Fibroblast of skin of left biceps (primary cell): ENCODE measurements at places on chromosomes 11 and 22.

- DNase-seq = peak; percentile 35
Measured at GRCh38 chr11:210122-210802, 2.8 kb downstream of the RIC8A start.

DNA sequence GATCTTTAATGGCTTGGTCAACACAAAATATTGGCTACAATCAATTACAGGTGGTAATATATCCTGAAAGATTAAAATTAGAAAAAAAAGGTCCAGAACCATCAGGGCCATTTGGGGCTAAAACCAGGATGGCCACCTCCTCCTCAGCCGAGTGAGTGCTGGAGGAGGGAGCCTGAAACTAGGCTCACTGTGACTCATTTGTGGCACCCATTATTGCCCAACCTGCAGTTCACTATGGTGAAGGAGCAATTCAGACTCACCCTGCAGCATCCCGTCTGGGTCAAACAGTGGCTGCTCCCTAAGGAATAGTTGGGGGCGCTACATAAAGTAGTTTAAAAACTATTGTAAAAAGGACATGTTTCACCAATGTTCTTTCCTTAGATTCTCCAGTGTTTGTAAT is 60.7 kb downstream of the GLYATL1 start:
- DNase-seq = no peak

- no peak for DNase-seq
Measured at GRCh38 chr22:50628543-50629134, 687 bp upstream of the ARSA start.

DNA sequence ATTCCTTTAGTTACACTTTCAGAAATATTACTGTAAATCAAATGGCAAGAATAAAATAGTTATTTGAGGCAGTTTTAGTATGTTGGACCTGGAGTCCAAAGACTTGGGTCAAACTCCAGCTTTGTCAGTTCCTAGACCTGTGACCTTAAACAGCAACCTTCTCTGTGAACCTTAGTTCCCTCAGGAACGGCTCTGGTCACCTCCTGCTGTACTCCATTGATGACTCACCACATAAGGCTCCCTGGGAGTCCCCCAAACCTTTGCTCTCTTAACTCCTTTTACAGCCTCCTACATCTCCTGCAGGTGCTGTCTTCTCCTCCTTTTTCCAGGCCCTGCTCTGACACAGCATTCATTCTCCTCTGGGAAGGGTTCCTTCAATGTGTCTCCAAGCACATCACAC is 29.1 kb downstream of the LIMK2 start:
- DNase-seq = no peak

- DNase-seq = peak; percentile 9
Measured at GRCh38 chr11:3894128-3894731, 38.8 kb downstream of the STIM1 start.

DNA sequence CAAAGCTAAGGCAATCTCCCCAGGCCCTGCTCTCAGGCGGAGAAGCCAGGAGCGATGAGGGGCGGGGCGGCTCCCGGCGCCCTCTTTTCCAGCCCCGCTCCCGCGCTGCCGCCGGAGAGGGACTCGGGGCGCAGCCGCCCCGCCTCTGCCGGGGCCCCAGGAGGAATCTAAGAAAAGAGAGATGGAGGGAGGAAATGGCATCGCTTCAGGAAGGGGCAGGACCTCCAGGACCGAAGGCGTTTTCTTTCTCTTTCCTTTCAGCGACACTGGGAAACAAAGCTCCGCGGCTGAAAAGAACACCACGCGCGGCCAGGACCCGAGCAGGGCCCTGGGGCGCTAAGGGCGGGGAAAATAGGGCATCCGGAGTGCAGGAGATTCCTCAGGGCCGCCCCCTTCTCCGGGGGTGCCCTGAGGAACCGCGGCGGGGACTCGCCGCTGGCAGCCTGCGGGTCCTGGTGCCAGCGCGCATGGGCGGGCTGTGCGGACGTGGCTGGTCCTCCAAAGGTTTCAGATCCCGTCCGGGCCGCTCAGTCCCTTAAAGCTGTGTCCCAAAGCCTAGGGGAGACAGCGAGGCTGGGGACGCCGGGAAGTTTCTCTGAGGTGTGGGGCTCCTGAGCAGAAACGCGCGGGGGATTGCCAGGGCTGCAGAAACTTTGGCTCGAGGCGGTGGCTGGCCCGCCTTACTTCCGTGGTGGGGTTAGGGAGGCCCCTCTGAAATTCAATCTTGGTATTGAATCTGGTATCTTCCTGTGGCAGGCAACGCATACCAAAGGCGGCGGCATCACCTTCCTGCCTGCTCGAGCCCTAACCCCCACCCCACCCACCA is 2.8 kb upstream of the BSX start:
- DNase-seq = no peak

GRCh38 chr11:64028398-64029115 is 7.2 kb upstream of the FLRT1 start:
- DNase-seq = no peak

DNA sequence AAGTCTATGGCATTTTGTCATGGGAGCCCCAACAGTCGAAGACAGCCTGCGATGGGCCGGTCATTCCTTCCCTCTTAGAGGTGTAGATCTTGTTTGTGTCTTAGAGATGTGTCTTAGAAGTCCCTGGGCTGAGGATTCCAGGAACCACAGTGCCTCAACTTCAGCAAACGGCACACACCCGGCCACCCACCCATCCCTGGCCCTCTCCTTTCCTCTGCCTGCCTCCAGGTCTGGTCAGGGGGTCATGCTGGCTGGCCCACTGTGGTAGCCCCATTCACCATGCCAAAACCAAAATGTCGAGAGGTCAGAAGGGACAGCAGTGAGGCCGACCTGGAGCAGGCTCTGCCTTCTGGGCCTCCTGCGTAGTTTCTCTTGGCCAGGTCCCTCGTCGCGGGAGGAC is 857.9 kb downstream of the TBC1D22A start:
- no peak for DNase-seq

GRCh38 chr11:117095284-117096161 is 2.7 kb downstream of the SIK3 start:
- no peak for DNase-seq

- no peak for DNase-seq
Measured at GRCh38 chr11:78907636-78908035, 333.0 kb upstream of the NARS2 start.

- DNase-seq = no peak
Measured at GRCh38 chr11:125085301-125086081, 22.4 kb downstream of the SLC37A2 start.

DNA sequence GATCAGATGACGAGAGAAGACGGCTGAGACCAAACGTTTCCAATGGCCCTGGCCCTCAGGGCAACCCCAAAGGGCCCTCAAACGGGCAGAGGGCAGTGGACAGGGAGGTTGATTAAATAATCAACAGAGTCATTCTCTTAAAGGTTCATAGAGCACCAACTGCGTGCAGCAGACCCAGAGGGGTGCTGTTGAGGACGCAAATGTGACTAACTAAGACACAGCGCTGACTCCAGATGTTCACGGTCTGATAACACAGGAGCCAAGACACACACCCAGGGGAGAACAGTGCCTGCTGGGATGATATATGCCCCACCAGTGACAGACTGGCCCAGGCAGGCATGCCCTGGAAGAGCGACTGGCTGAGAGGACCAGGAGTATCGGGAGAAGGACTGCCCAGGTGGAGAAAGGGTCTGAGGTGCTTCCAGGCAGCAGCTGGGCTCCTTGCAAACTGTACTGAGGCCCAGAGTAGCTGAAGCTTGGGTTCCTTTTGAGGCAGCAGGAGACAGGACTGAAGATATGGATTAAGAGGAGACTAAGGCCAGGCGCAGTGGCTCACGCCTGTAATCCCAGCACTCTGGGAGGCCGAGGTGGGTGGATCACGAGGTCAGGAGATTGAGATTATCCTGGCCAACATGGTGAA is 7.7 kb downstream of the VWCE start:
- no peak for DNase-seq

DNA sequence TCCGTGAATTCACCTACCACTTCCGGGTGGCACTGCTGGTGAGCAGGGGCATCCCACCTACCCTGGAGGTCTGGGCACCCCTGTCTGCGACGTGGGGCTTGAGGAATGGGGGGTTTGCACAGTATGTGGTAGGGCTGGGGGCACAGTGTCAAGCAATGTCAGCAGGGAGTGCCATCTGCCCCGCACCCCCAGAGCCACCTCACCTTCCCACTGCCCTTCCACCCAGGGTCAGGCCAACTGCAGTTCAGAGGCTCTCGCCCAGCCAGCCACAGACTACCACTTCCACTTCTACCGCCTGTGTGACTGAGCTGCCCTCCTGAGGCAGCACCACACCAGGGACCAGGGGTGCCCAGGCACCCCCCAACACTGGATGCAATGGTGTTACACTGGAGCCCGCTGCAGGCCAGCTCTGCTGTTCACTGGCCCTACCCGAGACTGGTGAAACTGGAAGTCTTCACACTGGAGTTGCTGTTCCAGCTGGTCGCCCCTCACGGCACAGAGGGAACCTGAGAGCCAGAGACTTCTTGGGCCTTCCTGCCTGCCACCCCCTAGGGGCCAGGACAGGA is 6.5 kb downstream of the TMEM258 start:
- DNase-seq = no peak

DNA sequence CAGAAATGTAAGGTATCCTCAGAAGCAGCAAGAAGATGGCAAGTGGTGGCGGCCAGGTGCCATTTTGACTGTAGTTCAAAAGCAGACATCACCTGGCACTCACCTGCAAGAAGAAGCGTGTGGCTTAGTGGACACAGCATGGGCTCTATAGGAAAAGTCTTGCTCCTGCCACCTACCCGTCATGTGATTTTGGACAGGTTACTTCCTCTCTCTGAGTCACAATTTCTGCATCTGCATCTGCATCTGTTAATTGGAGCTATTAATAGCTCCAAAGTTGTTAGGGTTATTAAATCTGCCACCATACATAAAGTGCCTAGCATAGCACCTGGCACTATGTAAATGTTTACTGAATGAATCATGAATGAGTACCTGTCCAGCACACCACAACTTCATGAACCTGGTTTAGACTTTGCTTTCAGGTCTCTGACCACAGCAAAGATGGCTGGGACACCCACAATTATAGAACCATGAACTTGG is 16.8 kb downstream of the RAB30 start:
- no peak for DNase-seq

DNA sequence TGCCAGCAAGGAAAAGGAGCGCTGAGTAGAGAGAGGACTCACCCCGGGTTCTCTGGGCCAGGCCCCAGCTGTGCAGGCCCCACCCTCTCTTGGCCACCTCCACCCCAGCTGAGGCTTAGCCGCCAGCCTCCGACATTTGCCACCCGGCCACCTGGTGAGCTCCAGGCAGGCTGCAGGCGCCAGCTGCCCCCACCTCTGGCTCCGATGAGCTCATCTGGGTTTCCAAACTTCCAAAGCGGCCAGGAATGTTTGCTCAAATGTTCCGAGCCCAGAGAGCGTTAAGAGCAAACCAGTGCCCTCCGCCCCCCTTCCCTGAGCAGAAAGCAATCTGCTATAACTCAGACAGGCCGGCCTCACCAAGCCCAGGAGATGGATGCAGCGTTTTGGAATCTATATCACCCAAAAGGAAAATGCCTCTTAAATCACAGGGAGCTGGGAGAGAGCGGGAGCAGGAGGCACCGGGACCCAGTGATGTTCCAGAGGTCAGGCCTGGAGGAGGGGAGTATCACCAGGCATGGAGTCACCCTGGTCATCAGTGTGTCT is 9.1 kb upstream of the MN1 start:
- DNase-seq = no peak

DNA sequence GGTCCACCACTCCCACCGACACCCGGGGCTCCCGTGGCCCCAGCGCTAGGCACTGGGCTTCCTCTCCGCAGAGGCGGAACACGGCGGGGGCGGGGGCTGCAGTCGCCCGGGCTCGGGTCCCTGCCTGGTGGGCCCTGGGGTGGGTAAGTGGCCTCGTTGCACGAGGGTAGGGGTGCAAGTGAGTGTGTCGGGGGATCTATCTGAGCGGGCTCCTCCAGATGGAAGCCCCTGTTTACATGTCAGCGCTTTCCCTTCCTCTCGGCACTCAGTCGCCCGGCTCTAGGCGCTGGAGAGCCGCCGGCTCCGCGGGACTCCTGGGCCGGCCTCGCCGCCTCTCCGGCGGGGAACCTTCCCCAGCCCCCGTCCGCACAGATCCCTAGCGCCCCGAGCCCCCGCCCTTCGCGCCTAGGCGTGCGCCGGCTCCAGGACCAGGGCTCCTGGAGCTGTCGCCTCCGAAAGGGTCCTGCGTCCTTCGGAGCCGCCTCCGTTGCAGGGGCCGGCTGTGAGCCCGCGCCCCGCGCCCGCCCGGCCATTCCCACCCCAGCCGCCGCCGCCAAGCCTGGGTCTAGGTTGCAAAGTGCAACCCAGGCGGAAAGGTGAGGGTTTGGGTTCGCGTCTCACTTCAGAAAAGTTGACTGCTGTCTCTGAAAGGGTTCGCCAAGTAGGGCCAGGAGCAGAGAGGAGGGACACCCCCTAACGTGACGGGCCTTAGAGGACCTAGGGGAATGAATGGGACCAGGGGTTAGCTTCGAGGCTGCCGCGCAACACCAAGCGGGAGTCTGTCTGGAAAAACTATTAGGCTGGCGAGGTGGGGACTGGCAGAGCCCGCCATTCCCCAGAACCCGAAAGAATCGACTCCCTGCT is 978 bp downstream of the FLI1 start:
- DNase-seq = no peak

- no peak for DNase-seq
Measured at GRCh38 chr11:1827931-1828330, 6.9 kb upstream of the SYT8 start.

- DNase-seq = no peak
Measured at GRCh38 chr11:128055576-128056217, 531.7 kb downstream of the ETS1 start.

DNA sequence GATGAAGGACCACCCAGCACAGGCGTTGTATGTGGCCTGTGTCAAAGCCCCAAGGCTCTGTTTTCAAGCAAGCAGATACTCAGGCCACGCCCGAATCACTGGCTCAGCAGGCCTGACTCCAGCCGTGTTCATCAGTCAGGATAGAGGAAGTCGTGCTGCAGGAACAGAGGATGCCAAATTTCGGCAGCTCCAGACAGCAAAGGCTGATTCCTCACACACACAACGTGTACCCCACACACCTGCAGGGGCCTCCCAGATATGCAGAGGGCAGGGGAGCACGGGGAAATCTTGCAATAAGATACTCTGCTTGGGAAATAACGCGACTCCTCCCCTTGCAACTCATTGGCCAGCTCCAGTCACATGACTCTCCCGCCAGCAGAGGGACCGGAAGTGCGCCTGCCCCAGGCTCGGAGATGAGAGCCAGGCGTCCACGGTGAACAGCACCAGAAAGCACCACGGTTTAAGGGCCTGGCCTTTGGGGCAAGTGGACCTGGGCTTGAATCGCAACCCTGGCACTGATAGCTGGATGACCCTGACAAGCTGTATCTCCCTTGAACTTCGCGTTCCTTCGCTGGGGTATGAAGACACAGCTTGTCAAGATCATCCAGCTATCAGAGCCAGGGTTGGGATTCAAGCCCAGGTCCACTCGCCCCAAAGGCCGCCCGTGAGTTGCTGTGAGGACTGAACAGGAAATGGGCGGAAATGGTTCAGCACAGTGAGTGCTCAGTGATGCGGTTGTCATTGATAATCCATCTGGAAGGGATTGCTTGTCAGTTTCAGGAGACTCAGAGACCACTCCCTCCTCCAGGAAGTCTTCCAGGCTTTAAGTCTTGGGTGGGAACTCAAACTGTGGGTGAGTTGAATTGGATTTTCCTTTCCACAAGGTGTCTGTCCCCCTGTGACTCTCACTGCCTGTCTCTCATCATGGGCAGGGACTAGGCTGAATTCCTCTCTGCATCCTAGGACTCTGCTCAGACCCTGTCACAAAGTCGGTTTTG is 88.5 kb downstream of the MYEOV start:
- no peak for DNase-seq
